ENCODE measurements at places on chromosomes 13 and 19.

- DNase-seq: no peak
Observed at GRCh38 chr19:30686176-30686820, 314.1 kb downstream of the ZNF536 start.

- DNase-seq: no peak
Observed at GRCh38 chr13:25177012-25177411, 4.9 kb upstream of the AMER2 start.

GRCh38 chr19:43562698-43563241, 12.6 kb downstream of the XRCC1 start:
- peak; percentile 87 for DNase-seq

DNA sequence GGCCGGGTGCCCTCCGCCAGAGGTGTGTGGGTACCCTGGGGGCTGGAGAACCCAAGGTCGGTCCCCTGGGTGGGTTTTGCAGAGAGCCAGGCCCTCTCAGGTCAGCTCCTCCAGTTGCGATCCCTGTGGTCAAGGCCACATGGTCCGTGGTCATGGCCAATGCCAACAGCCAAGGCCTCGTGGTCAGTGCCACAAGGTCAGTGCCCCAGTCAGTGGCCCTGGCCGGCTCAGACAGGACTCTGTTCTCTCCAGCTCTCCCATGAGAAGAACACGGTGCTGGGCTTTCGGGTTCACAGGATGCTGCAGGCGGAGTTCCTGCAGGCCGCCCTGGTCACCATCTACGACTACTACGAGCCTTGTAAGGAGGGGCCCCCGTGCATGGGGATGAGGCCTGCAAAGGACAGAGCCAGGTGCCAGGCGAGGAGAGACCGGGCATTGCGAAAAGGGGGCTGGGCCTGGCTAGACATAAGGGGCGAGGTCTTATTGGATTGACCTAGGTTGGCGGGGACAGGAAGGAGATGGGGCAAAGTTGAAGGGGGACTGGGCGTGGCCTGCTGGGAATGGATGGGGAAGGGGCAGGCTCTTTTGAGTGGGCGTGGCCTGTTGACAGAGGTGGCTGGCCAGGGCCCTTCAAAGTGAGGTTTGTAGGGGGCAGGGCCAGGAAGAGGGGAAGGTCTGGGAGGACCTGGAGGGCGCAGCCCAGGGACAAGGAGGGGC, 15.2 kb upstream of the SHFL start:
- no peak for DNase-seq

GRCh38 chr13:40982772-40983171, 36.3 kb downstream of the ELF1 start:
- peak; percentile 82 for DNase-seq

- peak; percentile 35 for DNase-seq
Observed at GRCh38 chr19:30799865-30800755, 427.9 kb downstream of the ZNF536 start.

DNA sequence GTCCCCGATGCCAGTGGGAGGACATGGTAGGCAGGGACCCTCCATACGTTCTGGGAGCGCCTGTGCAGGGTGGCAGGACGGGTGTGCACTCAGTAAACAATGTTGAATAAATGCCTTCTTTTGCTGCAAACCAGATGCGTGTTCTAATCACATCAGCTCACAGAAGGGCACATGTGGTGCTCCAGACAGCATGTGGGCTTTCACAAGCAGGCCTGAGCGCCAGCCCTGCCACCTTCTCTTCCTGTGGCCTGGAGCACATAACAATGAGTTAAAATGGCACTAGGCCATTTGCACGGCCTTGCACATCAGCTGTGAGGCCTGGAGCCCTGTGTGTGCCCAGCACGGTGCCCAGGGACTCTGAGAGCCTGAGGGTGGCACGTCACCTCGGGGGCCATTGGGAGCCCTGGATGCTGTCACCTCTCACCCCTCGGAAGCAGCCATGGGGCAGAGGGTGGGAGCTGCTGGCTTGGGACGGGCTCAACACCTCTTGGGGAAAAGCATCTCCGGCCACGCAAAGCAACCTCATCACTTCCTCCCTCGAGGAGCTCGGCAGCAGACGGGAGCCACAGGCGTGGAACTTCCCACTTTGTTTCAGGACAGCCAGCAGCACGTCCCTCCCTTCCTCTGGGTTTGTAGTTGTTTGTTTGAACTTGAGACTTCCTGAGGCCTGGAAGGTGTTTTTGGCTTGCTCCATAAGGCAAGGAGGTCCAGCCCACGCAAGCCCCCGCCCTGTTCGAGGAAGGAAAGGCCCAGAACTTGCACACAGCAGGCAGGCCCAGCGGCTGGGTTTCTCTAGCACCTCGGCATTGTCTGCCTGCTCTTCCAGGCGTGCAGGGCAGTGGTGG, 9.8 kb downstream of the MCF2L start:
- DNase-seq: no peak

DNA sequence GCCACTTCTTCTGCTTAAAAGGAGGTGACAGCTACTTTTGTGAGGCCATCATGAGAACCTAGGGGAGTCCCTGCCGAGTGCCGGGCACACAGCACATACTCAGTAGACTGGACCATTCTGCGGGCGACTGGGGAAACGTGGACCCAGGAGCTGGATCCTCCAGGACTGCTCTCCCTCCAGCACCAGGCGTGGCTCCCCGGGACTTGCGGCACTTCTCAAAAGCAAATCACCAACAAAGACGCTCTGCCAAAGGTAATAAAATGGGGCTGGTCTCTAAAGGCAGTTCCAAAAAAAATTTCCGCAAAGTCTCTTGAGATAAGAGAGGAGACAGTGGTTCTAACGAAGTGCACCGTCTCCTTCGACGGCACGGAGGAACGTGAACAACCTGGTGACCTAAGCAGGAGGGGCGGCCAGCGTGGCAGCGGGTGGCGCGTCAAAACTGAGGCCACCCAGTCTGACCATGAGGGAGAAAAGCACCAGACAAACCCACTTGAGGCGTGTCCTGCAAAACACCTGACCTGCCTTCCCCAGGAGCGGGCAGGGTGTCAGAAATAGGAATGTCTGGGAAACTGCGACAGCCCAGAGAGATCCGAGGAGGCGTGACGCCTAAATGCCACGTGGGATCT, 1.4 kb upstream of the TMPRSS9 start:
- no peak for DNase-seq

DNA sequence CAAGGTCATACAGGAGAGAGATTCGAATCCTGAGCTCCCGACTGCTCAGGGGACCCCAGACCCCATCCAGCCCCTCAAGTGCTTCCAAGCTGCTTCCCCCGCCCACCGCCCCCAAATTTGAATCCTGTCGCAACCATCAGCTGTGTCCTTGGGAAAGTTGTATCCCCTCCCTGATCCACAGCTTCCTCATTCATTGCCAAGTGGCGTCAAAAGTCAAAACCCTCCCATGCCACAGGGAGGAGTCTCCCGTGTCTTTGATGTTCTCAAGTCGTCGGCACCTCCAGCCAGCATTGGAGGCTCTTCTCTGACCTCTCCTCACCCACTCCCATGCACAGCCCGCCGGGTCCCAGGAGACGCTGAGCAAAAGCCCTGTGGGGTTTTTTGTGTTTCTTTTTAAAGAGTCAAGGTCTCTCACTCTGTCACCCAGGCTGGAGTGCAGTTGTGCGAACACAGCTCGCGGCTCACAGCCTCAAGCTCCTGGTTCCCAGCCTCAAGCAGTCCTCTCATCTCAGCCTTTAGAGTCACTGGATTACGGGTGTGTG, 2.8 kb upstream of the IFI30 start:
- DNase-seq: no peak

DNA sequence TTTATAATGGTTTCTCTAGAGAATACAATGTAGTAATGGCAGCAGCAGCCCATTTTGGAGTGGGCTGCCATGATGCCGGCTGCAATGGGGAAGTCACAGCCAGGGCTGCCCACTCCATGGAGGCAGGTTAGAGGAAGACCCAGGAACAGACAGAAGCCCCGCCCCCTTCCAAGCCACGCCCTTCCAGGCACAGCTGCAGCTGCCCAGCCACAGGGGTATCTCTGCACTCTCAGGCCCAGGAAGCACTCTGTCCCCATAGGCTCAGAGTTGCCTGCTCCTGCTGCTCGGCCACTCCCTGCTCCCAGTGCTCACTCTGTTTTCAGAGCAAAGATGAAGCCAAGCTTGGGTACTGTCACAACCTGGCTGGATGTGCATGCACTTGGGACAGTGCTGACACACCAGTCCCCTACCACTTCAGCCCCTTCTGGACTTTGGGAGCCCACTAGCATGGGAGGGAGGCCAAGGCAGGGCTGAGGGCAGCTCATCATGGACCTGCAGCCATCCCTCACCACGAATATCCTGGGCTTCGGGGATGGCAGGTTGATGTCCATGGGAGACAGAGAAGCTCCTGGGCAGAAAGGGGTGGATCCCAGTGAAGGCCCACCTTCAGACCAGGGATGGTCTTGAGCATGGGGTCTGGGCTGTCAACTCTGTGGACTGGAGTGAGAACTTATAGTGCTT, 1224.2 kb downstream of the SLITRK5 start:
- no peak for DNase-seq

DNA sequence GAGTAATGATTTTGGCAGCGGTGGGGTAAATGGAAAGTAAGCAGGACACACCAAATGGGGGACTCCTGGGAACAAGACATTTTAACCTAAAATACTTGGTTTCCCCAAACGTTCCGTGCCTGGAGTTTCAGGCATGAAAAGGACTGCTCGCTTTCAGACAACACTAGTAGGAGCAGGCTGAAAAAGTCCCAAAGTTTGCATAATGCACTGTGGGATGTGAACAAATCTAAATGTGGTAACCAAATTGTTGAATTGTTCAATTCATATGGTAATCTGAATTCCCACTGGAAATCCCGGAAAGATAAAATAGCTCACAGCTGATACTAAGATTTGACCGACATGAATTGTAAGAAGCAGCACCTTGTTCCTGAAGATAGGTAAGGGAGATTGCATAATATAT, 467.2 kb upstream of the ARGLU1 start:
- DNase-seq: no peak

- no peak for DNase-seq
Observed at GRCh38 chr19:58395979-58396627, 647 bp downstream of the RNF225 start.

- DNase-seq: no peak
Observed at GRCh38 chr13:111325146-111325890, 4.9 kb downstream of the TEX29 start.

GRCh38 chr13:36124236-36124822, 6.9 kb downstream of the DCLK1 start:
- DNase-seq: no peak

GRCh38 chr19:5340637-5341447, at the start of gene PTPRS:
PTPRS (minus strand) TSS chr19:5340812; CDS start chr19:5286140, 54,672 bp downstream.
- peak; percentile 74 for DNase-seq

- peak; percentile 28 for DNase-seq
Observed at GRCh38 chr13:75550159-75550567, 572 bp downstream of the UCHL3 start.

GRCh38 chr13:44373601-44374347, at the start of gene SERP2:
SERP2 (plus strand) TSS chr13:44373824; CDS start chr13:44374026, 202 bp downstream.
- peak; percentile 29 for DNase-seq
